NCI-H187 treated with DMSO at 0.1 percent for 48 hours (cell line): ENCODE measurements at places on chromosomes 11 and 22.

DNA sequence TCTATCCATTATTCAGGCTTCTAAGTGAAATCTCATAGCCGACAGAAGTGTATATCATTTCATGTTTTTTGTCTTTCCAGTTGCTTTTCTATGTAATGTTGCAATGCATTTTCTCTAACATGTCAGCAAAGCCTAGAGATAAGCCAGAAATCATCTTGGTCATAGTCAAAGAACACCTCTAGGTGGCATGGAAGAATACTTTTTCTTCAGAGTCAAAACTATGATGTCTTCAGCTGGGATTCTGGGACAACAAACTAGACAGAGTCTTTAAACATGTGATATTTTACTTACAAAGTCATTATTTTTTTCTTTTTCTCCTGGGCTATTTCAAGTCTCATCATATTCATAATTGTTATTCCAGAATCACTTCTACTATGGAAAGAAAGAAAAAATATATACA is 4.4 kb downstream of the GAS2 start:
- DNase-seq, result peak; percentile 57

- no peak for DNase-seq
Measured at GRCh38 chr11:17743808-17744119, 9.2 kb downstream of the KCNC1 start.

- no peak for DNase-seq
Measured at GRCh38 chr11:59189986-59190385, 18.1 kb downstream of the DTX4 start.

- DNase-seq, result no peak
Measured at GRCh38 chr11:26712497-26712896, 9.4 kb downstream of the SLC5A12 start.

GRCh38 chr11:77027275-77027674 is 6.9 kb upstream of the B3GNT6 start:
- DNase-seq, result no peak

GRCh38 chr22:36425977-36426523 is 38.3 kb upstream of the MYH9 start:
- DNase-seq, result no peak

- DNase-seq, result no peak
Measured at GRCh38 chr22:30266445-30267381, at the start of gene OSM. TSS of gene OSM (minus strand) at chr22:30266851. CDS start at chr22:30266799, 52 bp downstream.

DNA sequence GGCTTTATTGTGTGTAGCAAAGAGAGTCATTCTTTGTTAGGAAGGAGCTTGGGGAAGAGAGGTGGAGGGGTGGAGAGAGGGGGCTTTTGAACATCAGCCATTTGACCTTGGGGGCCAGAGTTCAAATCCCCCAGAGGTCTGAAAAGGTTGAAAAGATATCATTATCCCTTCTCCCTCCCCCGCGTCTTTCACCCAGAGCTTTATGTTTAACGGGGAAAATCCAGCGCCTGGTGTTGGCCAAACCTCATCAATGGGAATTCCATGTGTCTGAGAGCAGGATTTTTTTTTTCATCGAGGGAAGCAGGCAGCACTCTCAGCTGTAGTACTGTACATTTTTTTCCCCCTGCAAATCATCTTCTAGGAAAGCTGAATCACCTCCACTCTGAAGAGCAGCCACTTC is 122.4 kb upstream of the HSD17B12 start:
- DNase-seq, result no peak

DNA sequence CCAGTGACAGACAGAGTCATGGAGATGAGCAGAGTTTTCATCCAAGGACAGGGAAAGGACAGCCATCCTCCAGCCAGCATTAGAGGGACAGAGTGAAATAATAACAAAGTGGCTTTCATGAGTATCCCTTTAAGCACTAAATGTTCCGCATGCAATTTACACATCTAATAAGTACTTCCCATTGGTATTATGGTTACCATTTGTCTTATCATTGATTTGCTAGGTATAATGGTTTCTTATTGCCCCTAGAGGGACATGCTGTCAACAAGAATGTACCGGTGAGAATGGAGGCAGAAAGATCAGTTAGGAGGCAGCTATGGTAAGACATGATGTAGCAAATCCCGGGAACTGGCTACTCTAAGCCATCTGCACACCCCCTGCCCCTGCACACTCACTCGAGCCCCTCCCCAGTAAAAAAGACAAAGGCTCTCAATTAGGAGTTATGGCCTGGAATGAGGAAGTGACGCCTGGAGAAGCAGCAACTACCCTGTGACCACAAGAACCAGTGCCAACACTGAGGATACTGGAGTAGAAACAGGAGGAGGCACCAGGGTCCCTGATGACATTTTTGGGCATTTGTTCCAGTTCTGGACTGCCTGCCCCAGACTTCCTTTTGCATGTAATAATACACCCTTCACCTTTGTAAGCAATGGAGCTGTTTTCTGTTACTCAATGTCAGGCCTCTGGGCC is 30.2 kb upstream of the HMGXB4 start:
- no peak for DNase-seq

- DNase-seq, result no peak
Measured at GRCh38 chr11:73420136-73420535, 43.9 kb downstream of the RELT start.

- DNase-seq, result no peak
Measured at GRCh38 chr11:130469181-130469580, 20.7 kb downstream of the ADAMTS15 start.

- DNase-seq, result no peak
Measured at GRCh38 chr11:29317694-29318093, 699.1 kb downstream of the KCNA4 start.

DNA sequence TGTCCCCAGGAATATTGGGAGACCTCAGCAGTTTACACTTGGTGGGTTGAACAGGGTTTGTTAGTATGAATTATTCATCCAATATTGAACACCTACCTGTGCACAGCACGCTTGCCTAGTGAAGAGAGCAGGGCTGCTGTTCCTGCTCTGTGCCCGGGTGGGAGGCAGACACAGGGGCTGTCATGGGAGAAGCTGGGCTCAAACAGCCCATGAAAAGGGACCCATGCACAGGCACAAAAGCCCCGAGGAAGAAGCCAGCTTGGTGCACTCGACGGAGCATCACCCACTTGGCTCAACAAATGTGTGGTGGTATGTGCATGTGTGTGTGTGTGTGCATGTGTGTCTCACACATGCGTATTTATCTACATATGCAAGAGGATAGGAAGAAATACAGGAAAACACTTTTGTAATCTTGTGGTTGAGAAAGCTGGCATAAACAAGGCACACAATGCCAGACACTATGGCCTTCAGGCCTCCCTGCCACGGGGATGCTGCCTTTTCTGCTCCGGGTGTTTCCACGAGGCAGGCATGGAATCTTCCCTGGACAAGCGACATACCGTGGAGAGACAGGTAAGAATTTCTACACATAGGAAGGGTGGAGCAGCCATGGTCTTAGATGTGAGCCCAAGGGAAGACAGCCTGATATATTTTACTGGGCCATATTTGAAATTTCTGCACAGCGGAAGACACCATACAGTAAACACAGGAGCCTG is 5.0 kb upstream of the APOBEC3A start:
- no peak for DNase-seq

DNA sequence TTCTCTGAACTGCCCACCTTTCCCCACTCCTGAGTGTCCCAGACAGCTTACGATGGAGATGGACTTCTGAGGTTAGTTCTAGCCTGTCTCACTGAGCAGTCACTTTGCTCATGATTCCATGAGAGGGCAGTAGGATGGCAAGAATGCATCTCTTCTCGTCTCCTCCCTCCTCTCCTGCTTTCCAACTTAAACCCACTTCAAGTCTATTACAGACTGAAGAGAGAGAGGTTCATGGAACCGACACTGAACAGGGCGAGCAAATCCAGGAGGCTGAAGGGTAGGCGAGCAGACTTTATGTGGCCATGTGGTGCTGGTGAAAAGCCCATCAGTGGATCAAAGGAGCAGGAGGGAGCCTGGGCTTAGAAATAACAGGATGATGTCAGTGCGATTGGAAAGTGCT is 38.6 kb downstream of the CEP164 start:
- DNase-seq, result no peak

- DNase-seq, result no peak
Measured at GRCh38 chr22:17434856-17435255, 65.6 kb downstream of the CECR2 start.

GRCh38 chr22:50473855-50474671 is 772 bp downstream of the SBF1 start:
- DNase-seq, result no peak

GRCh38 chr11:134658481-134659225 is 246.6 kb upstream of the B3GAT1 start:
- DNase-seq, result no peak

DNA sequence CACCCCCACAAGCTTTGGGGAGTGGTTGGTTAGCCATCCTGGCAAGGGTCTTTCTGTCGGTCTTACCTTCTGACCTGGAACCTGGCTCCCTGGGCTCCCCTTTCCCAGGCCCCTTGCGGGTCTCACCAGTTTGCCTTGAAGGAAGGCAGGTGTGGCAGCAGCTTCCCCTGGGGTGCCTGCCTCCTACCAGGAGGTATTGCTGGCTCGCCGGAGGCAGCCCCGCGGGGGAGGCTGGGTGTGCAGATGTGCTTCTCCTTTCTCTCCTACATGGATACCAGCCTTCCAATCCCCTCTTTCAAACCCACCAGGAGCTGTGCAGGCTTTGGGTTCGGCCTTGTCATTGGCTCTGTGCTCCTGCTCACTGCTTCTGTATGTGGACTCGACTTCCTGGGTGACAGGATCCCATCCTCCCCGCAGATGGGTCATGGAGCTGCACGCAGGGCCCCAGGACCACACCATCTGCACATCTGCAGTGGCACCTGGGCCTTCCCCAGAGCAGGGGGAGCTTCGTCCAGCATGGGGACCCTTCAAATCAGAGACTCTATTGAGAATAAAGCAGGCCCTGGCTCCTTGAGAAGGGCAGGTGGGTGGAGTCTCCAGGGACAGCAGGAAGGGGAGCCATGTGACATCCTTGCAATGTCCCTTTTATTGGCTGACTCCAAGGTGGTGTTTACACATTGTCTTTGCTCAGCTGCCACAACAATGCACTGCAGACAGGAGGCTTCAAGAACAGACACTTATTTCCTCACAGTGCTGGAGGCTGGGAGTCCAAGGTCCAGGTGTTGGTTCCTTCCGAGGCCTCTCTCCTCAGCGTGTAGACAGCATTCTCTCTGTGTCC is 592.0 kb downstream of the BRD1 start:
- DNase-seq, result peak; percentile 30

DNA sequence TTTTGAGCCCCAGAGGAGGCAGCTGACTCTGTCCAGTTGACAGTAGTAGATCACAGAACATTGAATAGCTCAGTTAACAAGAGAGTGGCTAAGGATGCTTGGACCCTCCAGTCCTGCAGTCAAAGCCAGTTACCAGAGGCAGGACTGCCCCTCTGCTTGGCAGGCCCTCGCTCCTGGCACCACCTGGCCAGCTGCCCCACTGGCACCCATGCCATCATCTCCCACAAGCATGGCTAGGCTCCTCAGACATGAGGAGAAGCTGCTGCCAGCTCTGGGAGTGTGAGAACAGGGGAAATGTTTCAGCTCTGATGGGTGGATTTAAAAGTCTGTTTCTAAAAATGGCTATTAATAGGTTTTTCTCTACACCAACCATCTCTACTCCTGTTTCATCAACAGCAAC is 13.9 kb downstream of the ME3 start:
- DNase-seq, result no peak

GRCh38 chr11:129911298-129911697 is 15.9 kb upstream of the NFRKB start:
- no peak for DNase-seq

GRCh38 chr11:61058583-61059259 is 43.6 kb upstream of the CD5 start:
- no peak for DNase-seq
